Mesenchymal stem cell (in vitro differentiated cells and primary cell): ENCODE measurements at places on chromosomes 12 and 14.

DNA sequence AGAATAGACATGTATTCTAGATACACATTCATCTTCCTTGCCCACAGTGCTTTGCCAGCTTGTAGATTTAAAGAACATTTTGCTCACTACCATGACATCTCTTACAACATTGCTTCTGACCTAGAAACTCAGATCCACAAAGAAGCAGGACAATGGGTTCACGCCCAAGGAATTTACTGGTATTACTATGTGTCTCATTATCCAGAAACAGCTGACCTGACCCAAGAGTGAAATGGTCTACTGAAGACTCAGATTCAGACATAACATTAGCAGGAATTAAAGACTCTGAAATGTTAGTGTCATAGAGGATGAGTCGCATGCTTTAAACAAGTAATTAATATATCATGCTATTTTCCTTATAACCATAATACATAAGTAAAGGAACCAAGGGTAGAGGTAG is 731.4 kb downstream of the GALC start:
- DNase-seq, result no peak

DNA sequence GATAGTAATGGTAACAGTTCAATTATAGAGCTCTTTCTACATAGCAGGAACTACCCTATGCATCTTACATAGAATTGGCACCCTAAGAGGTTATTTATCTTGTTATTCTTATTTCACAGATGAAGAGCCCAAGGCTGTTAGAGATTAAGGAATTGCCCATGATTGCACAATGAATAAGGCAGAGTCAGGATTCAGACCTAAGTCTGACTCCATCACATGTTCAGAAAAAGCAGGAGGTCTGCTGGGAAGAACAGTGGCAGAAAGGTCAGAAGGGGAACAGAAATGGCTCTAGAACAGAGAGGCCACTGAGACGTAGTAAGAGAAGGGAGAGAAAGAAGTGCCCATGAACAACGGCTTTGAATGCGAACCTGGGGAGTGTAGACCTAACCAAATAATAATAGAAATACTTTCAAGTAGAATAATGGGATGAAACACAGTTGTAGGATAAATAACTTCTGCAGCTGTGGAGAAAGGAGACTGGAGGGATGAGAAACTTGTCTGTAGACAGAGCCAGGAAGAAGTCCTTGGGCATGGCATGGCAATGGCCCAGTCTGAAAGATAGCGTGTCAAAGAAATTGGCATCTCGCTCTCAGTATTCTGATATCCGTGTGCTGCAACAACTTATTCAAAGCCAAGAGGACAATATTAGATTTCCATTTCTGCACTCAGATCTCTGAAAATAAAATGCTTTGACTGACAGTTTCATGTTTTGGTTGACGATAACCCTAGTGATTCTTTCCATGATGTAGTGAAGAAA is 17.6 kb downstream of the MYBPC1 start:
- DNase-seq, result no peak

- DNase-seq, result peak; percentile 44
Observed at GRCh38 chr12:26195250-26195640, at the start of gene SSPN. Gene SSPN, plus strand, starts transcription at chr12:26195573. Its CDS starts 100 bp downstream, at chr12:26195673.

GRCh38 chr14:97299661-97300060 is 502.5 kb downstream of the VRK1 start:
- no peak for DNase-seq

DNA sequence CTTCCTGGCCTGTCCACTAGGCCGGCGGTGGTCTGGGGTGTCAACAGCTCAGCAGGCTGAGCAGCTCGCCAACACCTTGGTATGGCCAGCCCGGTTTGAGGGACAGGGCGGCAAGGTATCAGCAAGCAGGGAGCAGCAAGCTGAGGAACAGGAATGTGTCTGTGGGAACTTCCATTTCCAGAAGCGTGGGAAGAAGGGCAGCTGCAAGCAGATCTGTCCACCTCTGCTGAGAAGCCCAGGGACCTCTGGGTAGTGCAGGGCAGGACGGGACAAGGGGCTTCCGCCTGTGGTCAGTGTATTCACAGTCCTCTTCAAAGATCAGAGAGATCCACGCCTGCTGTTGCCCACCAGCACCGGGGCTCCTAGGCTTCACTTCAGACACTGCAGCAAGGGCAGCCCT is 36.0 kb downstream of the ACTN1 start:
- no peak for DNase-seq

DNA sequence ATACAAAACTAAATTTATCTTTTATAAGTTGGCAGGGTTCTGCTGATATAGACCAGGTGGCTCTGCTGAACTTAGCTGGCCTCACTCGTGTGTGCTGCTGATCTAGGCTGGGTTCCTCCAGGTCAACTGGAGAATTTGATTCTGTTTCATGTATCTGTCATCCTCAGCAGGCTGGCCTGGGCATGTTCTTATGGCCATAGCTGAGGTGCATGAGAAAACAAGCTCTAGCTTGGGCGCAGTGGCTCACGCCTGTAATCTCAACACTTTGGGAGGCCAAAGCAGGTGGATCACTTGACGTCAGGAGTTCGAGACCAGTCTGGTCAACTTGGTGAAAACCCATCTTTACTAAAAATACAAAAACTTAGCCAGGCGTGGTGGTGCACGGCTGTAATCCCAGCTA is 24.3 kb upstream of the BCL2L14 start:
- DNase-seq, result no peak

DNA sequence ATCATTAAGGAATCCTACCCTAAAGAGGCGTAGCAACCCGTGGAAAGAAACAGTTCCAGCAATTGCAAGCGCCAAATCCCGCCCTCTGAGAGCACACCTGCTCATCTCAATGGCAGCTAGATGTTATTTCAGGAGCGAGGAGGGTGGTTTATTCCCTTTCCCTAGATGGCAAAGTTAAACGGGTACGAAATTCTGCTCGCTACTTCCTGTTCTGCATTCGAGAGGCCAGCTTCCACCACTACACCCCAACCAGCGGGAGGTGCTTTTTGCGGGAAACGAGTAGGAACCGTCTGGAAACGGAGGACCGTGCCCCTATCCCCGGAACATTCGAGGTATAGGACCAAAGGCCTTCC is 536 bp downstream of the VPS29 start:
- peak; percentile 63 for DNase-seq

DNA sequence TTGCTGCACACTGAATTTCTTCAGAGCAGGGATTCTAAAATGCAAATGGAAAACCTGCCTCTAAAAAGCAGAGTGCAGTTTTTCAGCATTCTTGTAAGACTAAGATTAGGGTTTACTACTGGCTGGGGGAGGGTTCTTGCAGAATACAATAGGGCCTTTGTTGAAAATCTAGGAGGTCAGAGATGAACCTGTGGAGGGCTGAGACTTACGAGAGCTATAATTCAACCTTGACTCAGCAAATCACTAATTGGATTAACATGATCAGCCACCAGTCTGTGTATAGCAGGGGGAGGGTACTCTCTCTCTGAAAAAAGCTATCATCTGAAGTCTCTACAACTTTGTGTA is 92.6 kb upstream of the HIF1A start:
- DNase-seq, result no peak

GRCh38 chr12:51827925-51828818 is 20.3 kb downstream of the FIGNL2 start:
- DNase-seq, result no peak

DNA sequence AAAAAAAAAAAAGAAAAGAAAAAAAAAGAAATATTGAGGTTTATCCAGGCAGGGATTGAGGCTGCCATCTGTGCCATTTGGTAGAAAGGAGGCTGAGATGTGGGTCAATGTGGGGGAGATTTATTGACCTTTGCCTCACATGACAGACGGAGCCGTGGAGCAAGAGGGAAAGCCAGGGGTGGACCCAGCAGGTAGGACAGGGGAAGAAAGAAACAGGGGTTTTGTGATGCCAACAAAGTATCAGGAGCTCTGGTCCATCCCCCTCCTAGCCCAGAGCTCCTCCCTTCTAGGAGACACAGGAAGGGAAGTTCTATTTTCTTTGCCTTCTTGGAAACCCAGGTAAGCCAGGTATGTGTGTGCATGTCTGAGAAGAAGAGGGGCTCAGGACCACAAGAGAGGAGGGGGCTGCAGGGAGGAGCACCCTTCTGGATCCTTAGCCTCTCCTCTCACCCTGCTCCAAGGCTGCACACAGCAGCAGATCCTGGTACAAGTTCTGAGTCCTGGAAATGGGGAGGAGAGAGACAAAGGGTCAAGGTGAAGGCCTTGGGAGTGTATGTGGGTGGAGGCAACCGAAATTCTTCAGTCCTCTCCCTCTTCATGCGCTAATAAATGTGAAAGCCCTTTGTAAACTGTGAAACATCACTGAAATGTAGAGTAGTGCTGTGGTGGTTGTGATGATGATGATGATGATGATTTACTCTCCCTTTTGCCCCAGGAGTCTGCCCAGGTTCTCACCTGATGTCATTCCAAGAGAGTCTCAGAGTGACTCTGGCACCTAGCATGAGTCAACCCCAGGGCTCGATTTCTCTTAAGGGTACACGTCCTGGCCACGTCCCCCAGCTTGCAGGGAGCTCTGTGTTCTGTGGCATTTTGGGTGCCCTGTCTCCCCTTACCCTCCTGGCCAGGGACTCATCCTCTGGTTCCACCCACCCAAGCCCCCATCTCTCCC is 26.3 kb downstream of the ZFP36L1 start:
- no peak for DNase-seq

GRCh38 chr12:53476769-53477209 is 22.5 kb downstream of the MAP3K12 start:
- DNase-seq, result peak; percentile 56

DNA sequence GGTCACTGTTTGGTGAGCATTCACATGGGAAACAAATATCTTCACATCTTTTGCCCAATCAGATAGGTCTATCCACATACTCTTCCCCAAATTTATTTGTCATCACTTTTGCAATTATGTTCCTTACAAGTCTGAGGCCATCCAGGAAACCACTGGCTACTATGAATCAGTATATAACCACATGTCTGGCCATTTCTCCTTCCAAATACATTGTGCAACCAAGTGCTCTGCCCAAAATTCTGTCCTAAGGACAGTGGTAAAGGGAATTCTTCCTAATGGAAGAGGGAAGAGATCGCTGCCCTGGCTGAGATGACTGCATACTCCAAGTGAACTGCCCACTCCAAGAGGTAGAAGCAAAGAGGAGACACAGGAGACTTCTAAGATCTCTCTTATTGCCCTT is 148.9 kb upstream of the MAX start:
- DNase-seq, result peak; percentile 83

GRCh38 chr12:7131502-7131866 is 1.3 kb downstream of the CLSTN3 start:
- DNase-seq, result no peak
